ENCODE measurements at places on chromosomes 13 and 19.
A peak's percentile ranks its signal among the peaks of the same experiment; 100 is the strongest.

GRCh38 chr13:28658539-28658795 is 463 bp upstream of the POMP start:
- no peak for DNase-seq

DNA sequence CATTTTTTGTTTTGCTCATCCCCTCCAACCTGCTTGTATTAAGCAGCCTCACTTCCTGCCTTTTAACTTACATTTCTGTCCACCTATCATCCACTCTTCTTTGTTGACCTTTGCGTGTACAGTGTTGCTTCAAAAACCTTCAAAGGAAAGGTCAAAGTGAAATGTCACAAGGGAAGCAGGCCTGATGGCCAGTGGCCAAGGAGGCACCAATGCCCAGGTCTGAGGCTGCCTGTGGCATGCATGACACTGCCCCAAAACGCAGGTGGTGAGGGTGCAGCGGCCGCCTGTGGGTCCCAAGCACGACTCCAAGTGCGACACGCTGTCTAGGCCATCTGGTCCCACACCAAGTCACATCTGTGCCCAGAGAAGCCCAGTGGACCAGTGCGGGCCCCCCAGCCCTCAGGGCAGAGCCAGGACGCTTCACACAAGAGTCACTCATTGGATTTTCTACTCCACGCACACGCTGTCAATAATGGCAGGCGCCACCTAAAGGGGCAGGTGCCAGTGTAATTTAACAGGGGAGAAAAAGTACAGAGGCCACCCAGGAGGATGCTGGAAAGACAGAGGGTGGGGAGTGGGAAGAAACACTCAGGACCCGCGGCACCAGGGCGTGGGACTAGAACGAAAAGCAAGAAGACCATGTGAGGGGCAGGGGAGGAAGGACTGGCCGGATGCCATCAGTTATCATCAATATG is 23.5 kb downstream of the SLC7A1 start:
- no peak for DNase-seq

GRCh38 chr13:66528944-66529576 is 701.1 kb downstream of the PCDH9 start:
- DNase-seq = no peak

GRCh38 chr13:21767032-21767431 is 96.2 kb downstream of the FGF9 start:
- DNase-seq = no peak

DNA sequence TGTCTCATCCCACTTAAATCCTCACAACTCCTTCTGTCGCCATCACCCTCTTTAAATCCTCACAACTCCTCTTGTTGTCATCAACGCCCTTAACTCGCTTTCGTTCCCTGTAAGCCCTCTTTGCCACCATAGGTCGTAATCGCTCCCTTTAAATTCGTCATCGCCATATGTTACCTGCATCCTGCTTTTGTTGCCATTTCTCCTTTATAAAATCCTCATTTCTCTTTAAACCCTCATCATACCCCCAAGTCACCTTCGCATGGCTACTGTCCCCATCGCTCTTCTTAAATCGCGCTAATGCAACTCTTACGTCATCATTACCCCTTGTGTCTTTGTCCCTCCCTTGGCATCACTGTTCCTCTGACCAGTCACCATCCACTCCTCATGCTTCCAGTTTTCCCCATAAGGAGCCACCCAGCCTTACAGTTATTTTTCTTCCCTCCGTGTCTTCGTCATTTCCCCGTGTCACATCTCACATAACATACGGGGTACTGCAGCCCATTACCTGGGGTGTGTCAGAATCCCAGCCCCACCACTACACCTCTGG is 539 bp downstream of the PLD3 start:
- DNase-seq = peak; percentile 50

DNA sequence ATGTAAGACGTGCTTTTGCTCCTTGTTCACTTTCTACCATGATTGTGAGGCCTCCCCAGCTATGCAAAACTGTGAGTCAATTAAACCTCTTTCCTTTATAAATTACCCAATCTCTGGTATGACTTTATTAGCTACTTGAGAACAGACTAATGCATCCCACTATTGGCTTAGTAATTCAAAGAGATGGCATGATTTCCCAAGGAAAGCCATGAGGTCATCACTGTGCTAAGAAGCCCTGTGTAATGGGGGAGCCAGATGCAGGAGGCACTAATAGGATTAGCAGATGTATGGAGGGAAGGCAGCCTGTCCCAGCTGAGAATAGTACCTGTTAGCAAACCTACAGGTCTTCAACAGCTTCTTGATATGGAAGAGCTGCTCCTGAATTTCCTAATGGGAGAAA is 38.1 kb downstream of the RUBCNL start:
- DNase-seq = no peak

- DNase-seq = no peak
Measured at GRCh38 chr13:105773241-105773640, 762.2 kb downstream of the EFNB2 start.

- DNase-seq = no peak
Measured at GRCh38 chr19:45448887-45449299, 18.9 kb upstream of the FOSB start.

- DNase-seq = no peak
Measured at GRCh38 chr13:111845621-111846351, 221.2 kb upstream of the SOX1 start.

- DNase-seq = no peak
Measured at GRCh38 chr19:48627201-48627864, 8.0 kb downstream of the SPHK2 start.

- DNase-seq = no peak
Measured at GRCh38 chr19:5687360-5688198, 2.5 kb upstream of the RPL36 start.

DNA sequence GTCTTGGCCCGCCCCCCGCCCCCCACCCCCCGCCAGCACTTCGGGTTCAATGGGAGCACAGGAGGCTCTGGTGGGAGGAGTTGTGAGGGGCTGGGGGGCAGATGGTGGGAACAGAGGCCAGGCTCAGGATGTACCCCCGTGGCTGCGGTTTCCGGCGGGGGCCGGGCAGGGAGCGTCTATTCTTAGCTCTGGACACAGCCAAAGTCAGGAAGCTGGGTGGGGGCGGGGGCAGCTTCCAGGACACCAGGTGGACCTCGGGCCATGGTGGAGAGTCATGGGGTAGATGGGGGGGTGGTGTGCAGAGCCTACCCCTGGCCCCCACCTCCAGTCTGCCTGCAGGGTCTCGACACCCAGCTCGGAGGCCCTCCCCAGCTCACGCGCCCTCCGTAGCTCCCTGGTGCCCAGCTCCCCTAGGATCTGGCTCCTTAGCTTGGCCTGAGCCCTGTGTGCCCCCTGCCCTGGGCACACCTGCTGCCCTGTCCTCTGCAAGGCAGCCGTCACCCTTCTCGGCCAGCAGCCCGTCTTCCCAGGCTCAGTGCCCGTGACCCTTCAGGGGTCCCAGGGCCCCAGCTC is 2.2 kb upstream of the TBXA2R start:
- DNase-seq = no peak

DNA sequence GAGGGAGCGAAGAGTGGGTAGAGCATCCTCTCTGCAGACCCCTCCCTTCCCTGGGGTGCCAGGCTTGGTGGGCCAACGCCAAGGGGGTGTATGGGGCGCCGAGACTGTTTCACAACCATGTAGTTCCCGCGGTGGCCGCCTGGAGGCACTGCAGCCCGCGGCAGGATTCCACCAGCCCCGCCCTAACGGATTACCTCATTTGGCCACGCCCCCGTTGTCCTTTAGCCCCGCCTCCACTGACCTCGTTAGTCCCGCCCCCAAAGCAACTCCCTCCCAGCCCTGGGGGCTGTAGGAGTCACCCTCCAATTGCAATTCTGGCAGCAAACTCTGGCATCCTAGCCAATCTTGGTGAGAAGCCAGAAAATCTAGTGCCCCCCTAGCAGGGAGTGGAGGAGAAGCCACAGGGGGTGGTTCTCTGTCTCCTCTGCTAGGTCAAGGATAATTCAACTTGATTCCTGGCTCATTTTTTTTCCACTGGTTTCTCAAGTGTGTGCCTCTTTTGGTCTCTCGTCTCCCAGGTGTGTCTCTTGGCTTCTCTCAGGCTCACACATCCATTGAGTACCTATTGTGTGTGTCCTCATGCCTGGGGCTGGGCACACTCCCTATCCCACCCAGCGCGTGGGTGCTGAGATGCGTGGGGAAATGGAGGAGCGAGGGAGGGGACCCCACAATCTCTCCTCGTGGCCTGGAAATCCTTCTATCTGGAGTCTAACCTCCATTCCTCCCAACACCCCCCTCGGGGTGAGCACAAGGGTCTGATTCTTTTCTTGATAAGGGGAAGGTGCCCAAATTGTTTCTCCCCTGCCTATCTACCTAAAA is 2.0 kb downstream of the OLFM2 start:
- DNase-seq = no peak

GRCh38 chr13:65028101-65028500 is 2202.0 kb downstream of the PCDH9 start:
- no peak for DNase-seq

DNA sequence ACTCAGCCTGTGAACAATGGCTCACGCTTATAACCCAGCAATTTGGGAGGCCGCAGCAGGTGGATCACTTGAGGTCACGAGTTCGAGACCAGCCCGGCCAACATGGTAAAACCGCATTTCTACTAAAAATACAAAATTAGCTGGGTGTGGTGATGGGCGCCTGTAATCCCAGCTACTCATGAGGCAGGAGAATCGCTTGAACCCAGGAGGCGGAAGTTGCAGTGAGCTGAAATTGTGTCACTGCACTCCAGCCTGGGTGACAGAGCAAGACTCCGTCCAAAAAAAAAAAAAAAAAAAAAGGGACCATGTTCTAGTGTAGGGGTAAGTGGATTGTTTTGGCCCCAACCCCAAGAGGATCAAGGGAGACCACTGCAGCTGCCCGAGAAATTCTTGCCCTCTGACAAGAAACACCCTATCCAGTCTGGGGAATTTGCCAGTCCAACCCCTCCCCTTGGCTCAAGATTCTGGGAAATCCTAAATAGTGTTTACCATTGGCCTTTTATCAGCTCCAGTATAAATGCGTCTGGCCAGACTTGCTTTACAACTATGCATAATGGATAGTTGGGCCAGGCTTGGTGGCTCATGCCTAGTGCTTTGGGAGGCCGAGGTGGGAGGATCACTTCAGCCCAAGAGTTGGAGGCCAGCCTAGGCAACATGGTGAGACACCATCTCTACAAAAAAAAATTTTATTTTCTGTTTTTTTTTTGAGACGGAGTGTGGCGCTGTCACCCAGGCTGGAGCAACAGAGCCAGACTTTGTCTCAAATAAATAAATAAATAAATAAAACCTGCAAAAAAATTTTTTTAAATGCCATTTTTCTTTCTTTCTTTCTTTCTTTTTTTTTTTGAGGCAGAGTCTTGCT is 5.1 kb upstream of the DHDH start:
- DNase-seq = peak; percentile 80

DNA sequence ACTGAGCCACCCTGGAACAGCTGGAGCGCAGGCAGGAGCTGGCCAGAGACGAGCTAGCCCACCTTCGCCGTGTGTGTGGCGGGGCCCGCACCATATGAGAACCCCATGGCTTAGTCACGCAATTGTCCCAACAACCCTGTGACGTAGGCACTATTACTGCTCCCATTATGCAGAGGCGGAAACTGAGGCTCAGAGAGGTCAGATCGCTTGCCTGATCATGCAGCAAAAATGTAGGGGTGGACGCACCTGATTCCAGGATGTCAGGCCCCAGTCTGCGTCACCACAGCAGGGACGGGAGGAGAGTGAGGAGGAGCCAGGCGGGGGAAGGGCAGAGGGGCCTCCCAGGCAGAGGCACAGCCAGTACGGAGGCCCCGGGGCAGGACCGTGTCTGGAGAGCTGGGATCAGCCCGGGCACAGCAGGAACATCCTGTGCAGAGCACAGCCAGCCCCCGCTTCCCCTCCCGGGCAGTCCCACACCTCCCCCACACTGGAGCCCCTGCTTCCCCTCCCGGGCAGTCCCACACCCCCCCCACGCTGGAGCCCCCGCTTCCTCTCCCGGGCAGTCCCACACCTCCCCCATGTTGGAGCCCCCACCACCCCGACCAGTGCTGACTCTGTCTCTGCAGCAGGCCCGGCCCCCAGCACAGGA is 16.7 kb downstream of the PIP5K1C start:
- DNase-seq = no peak

- DNase-seq = no peak
Measured at GRCh38 chr13:46526100-46526735, 26.8 kb upstream of the LRCH1 start.

DNA sequence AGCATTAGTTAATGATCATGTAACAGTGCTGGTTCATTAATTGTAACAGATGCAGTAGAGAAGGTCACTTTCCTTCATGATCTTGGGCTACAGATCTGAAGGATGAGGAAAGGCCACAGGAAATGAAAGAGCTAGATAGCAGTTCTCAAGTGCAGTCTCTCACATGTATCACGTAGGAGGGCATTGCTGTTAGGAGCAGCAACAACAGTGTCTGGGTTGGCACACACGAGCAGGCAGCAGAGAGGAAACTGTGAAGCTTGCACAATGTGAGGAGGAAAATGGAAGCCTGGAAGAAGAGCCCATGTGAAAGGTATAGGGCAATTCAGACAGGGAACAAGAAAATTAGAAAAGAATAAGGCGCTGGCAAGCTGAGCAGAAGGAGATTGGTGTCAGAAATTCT is 1741.5 kb downstream of the PCDH9 start:
- no peak for DNase-seq

Data from LNCaP clone FGC (cell line).